ENCODE measurements at places on chromosomes 2 and 18.

GRCh38 chr2:38959938-38960608, 70.4 kb downstream of the ARHGEF33 start:
- DNase-seq = peak; percentile 2

- no peak for DNase-seq
Measured at GRCh38 chr18:49381267-49381845, 79.1 kb downstream of the DYM start.

DNA sequence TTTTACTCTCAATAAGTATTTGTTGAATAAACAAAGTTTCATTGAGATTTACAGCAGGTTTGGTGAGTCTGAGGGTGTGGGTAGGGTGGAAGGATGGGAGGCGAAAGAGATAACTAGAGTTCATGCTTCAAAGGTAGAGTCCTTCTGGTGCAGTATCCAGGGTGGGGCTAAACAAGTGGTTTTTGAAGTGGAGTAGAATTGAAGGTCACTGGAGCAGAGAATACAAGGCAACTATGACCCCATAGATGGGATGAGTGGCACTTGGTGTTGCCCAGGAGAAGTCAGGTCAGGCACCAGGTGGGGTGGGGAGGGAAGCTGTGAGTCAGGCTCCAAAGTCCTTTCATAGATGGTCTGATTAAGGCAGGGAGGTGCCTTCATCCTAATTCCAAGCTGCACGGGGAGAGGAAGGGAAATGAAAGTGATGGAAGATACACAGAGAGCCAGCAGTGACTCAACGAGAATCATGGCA, 6.6 kb upstream of the CAB39 start:
- no peak for DNase-seq

DNA sequence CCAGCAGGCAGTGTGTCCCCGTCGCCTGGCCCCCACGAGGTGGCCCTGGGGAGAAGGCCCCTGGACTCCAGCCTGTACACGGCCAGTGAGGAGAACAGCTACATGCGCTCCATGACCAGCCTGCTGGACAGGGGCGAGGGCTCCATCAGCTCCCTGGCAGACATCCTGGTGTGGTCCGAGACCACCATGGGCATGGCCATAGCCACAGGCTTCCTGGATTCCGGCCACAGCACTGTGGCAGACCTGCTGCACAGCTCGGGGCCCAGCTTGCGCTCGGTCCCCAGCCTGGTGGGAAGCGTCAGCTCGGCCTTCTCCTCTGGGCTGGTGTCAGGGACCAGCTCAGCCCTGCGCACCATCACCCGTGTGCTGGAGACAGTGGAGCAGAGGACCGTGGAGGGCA, 1.0 kb downstream of the TEX44 start:
- no peak for DNase-seq

GRCh38 chr2:219713110-219713509, 85.7 kb downstream of the SLC4A3 start:
- no peak for DNase-seq

DNA sequence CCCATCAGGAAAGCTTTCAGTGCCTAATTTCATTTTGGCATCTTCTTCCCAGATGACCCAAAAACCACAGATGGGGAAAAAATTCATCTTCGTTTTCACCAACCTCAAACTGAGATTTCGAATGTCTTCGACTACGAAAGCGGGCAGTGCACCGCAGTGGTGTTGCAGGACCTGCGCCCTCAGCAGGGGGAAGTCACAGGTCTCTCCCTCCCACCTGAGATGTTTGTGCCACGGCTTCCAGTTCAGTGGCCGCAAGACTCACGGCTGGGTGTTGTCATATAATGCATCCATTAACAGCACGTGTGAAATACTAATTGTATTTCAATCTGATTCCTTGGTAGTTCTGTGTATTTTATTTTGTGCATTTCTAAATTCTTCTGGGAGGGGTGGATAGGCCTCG, 66.2 kb upstream of the SALL3 start:
- DNase-seq = no peak

GRCh38 chr18:64333584-64333983, 184.7 kb upstream of the LINC00305 start:
- DNase-seq = no peak

DNA sequence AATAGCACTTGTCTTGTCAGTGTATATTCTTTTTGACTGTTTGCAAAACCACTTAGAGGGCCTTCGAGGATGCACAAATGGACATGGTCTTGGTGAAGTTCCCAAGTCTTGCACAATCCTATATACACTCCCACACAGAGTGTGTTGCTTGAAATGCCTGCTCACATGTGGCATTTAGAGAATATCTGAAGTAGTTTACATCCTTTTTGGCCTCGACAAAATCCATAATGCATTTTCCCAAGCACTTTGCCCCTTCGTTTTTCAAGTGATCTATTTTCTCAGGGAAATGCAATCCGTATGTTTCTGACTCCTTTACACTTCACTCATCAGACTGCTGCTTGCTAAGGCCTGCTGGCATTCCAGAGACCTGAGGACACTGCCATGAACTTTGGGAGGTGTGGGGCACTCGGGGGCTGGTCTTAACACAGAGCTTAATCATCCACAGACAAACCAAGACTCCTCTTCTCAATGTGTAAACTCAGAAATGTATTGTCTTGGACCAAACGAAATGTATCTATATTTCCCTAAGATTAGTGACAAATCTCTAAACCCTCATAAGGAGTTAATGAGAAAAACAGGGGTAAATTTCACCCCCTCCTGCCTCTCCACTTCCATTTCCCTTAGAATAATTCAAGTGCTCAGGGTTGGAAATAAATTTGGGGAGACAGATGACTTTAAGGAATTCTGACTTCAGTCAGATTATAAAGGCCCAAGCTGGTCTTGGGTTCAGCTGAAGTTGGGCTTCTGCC, 219.3 kb upstream of the APCDD1 start:
- DNase-seq = no peak

GRCh38 chr2:204686406-204686805, 141.1 kb downstream of the PARD3B start:
- DNase-seq = no peak

DNA sequence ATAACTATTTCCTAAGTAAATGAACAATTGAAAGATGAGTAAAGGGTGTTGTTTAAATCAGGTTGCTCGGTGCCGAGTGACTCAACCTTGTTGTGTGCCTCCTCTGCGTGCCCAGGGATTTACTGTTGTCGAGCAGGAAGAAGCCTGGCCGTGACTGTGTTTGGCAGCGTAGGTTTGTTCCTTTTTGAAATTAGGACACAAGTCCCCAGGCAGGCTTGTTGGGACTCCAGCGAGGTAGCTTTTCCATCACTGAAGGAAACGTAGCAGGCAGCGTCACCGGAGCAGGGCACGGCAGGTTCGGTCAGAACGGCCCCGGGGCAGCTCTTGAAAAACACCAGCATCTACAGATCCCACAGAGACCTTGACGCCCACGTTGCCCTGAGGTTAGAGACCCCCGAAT, 48.6 kb downstream of the TMEM18 start:
- no peak for DNase-seq

- DNase-seq = no peak
Measured at GRCh38 chr2:222298311-222299150, at the start of gene PAX3. Gene PAX3, minus strand, starts transcription at chr2:222298998. Its CDS starts 383 bp downstream, at chr2:222298615.

GRCh38 chr2:234995332-234996068, 43.7 kb downstream of the SH3BP4 start:
- no peak for DNase-seq

DNA sequence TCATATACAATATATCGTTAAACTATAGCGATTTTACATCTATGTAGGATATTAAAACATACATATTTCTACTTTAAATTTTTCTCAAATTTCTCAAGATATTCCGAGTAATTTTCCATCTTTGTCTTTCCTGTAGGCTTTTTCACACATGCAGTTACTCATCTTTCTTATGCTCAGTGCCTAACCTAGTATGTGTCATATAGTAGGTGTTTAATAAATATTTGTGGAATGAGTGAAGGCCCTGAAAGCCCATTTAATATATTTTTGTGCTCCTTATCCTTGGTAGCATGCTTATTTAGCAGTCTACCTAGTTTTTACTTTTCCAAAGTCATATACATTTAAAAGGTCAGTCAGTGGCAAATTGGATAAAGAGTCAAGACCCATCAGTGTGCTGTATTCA, 67.3 kb downstream of the ITGB6 start:
- no peak for DNase-seq

- DNase-seq = no peak
Measured at GRCh38 chr2:128438586-128438985, 119.9 kb upstream of the HS6ST1 start.

DNA sequence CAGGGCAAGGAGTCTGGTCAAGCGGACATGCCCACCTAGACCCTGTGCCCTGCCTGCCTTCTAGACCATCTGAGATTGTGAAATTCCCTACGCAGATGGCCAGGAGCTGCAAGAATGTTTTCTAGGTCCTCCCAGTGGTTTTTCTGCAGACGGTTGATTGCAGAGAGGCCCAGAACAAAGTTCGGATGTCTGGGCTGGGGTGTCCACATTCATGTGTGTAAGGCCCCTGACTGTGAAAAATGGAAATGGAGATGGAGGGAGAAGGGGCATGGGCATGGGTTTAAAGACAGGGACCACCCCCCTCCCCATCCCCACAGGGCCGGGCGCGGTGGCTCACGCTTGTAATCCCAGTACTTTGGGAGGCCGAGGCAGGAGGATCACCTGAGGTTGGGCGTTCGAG, 11.8 kb downstream of the ARHGAP25 start:
- DNase-seq = no peak

- peak; percentile 7 for DNase-seq
Measured at GRCh38 chr2:39437522-39438296, 624 bp upstream of the MAP4K3 start.

DNA sequence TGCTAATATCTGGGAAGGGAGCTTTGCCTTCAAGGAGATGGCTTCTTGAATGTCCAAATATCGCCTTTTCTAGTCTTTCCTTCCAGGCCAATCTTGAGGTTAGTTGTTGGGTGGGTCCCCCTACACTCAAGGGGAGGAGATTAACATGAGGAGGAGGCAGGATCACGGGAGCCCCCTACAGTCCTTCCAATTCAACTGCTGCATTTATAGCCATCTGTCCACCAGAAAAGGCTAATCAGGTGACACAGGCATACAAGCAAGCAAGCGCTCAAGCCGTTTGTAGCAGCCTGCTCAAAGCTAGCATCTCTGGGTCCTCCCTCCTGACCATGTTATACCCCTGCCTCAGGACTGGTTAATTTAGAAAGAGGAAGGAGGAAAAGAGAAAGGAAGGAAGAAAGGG, 87.6 kb downstream of the MRPS9 start:
- DNase-seq = no peak

GRCh38 chr2:322326-322725, 34.4 kb upstream of the ALKAL2 start:
- DNase-seq = no peak

DNA sequence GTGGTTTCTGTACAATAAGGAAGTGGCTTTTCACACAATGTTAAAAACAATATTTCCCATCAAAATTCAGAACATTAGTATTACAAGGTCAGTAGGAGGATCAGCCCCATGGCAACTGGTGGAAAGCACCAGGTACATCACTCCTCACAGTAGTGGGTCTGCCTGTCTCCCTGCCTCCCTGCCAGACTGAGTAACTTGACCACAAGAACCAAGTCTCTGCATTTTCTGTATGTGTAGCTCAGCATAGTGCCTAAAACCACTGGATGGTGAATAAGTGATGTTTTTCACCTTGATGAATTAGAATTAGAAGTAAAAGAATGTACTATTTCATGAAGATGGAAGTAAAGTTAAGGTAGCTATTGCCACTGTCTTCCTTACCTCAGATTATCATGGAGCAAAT, 4.1 kb upstream of the WDR7 start:
- DNase-seq = no peak

GRCh38 chr2:68726608-68727367, 7.8 kb upstream of the ARHGAP25 start:
- DNase-seq = peak; percentile 66

DNA sequence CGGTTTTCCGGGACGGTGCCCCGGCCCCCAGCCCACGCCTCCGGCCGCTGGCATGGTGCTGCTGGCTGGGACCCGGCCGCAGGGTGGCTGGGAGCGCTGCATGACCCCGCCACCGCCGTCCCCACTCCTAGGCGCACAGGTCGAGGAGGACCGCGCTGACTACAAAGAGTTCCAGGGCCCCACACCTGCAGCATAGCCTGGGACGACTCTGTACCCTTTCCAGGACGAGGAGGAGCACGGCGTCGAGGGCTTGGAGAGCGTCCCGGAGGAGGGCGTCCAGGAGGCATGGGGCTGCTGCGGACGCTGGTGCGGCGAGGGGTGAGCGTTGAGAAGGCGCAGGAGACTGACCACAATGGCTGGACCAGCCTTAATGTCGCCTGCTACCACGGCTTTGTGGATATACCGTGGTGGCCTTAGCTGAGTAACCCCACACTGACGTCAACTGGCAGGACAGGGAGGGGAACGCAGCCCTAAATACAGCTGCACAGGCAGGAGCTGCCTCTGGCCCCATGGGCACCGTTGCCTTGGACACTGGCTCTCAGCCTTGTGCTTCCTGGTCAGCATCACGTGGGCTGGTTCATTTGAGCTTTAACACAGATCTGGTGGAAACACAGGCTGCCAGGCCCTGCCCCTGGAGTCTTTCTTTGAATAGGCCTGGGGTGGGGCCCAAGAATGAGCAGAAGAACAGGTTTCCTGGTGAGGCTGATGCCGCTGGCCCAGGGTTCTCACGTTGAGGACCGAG, 40.9 kb upstream of the TRIM43B start:
- DNase-seq = no peak

DNA sequence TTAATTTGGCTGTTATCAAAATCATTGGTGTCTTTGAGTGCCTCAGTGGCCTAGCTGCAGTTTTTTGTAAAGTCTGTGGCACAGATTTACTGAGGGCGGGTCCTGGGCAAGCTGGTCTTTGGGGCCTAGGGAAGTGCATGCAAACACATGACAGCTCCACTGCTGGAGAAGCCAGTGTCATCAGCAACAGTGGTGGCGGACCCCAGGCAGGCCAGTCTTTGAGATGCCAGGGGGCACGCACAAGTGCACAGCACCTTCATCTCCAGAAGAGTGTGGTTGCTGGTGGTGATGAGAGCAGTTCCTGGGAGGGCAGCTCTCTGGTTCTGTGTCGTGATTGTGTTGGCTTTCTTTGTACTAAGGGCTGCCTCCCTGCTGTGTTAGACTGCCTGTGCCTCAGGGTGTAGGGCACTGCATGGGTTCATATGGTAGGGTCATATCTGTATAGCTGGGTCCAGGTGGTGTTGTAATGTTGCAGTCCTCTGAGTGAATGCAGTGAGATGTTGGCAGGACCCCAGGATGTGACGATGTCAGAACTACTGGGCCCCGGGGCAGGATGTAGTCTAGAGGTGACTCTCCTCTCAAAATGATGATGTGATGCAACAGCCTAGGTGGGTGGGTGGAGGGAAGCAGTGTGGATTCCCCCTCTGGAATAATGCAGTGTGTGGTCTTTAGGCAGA, 646.7 kb upstream of the CDH2 start:
- no peak for DNase-seq

- DNase-seq = no peak
Measured at GRCh38 chr2:168712053-168712452, 90.4 kb upstream of the NOSTRIN start.

DNA sequence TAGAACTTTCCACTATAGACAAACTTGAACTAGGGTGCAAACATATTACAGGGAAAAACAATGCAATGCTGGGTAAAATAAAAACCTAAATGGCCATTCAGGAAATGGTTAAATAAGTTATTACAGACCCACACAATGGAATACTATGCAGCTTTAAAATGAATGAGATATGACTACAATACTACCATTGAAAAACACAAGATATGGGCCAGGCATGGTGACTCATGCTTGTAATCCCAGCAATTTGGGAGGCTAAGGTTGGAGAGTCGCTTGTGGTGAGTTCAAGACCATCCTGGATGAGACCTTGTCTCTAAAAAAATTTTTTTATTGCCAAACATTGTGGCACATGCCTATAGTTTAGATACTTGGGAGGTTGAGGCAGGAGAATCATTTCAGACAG, 6.8 kb downstream of the PECR start:
- DNase-seq = no peak

GRCh38 chr2:17851731-17852585, 26.5 kb upstream of the KCNS3 start:
- DNase-seq = no peak

- DNase-seq = no peak
Measured at GRCh38 chr2:37011130-37011529, 44.8 kb upstream of the STRN start.

Data from stimulated activated CD8-positive, alpha-beta memory T cell treated with anti-CD3 and anti-CD28 coated beads, Interleukin-4, amount 100 ng/mL, for 1 hour (primary cell).